ENCODE measurements at places on chromosomes 5 and 9.

DNA sequence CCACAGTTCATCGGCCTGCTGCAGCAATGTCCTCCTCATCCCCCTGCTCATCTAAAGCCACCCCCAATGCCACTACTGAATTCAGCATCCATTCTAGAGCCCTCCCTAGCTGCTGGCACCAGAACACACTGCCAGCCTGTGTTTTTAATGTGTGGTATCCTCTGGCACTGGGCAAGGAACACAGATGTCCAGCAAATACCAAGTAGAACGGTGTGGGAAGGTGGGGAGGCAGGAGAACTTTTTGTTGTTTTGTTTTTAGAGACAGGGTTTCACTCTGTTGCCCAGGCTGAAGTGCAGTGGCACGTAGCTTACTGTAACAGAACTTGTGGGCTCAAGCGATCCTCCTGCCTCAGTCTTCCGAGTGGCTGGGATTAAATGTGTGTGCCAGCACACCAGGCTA is 4.7 kb downstream of the HDHD3 start:
- DNase-seq: no peak

DNA sequence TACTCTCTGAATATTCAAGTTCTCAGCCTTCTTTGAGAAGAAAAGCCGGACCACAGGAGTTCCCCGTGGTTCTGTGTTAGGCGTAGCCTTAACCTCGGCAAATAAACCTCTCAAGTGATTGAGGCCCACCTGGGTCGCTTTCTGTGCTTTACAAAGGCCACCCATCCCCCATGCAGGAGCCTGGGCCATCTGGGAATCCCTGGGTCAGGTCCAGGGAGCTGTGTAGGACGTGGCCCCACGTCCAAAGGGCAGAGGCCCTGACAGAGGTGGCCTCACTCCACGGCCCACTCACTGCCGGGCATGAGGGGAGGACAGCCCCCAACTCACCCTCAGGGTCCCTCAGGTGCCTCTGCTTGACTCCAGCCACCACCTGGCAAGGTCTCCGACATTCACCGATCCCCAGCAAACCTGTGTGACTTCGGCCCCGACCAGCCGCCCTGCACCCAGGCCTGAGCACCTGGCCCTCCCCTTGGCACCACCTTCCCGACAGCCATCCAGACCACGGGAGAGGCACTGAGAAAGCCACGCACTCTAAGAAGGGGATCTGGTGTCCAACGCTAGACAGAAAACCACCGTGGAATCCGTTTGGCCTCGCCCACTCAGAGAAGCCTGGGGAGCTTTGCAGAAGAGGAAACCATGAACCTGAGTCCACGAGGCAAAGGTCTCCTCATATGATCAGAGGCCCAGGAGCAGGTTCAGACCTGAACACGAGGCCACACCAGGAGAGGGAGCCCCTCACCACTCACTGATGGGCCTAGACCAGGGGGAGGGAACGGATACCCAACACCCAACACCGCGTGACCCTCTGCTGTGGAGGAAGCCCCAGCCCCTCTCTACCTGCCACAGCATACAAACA is 4.5 kb downstream of the SLC12A7 start:
- no peak for DNase-seq

DNA sequence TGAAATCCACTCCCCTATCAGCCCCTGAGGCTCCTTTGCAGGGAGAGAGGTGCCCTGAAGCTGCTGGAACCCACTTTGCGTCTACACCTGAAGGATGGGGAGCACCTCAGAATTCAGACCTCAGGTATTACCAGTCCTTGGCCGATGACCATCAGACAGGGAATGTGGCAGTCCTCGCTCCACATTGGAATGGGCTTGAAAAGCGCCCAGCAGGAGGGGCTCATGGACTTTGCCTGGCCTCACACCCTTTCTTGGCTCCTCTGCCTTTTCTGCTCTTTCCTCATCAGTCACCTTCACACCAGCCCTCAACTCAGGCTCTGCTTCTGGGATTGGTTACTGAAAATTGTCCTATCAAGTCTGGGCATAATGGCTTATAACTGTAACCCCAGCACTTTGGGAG is 83.9 kb downstream of the BARX1 start:
- DNase-seq: no peak

DNA sequence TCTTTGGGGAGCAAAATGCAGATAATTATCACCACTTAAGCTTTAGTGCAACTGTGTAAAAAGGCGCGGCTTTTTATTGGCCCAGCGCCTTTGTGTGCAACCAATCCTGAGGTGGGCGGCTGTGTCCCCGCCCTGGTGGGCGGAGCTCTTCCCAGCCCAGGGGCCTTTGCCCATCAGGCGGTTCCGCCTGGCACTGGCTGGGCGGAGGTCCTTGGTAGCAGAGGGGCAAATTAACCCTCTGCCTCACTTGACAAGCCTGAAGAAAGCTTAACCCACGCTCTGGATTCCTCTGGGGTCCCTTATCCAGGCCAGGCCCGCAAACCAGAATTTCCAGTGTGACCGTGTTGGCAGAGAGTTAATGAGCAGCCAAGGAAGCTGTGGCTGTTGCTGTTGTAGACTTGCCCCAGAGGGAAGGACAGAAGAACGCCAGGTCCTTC is 12.8 kb upstream of the NIPAL4 start:
- no peak for DNase-seq

GRCh38 chr9:94002316-94003140 is 47.4 kb upstream of the BARX1 start:
- peak; percentile 63 for DNase-seq

GRCh38 chr9:37706290-37706689 is 47.3 kb upstream of the TRMT10B start:
- DNase-seq: no peak

GRCh38 chr5:1177826-1178528 is 23.4 kb upstream of the SLC6A19 start:
- DNase-seq: no peak

- DNase-seq: peak; percentile 75
Measured at GRCh38 chr9:3908731-3909130, 382.9 kb upstream of the RFX3 start.

DNA sequence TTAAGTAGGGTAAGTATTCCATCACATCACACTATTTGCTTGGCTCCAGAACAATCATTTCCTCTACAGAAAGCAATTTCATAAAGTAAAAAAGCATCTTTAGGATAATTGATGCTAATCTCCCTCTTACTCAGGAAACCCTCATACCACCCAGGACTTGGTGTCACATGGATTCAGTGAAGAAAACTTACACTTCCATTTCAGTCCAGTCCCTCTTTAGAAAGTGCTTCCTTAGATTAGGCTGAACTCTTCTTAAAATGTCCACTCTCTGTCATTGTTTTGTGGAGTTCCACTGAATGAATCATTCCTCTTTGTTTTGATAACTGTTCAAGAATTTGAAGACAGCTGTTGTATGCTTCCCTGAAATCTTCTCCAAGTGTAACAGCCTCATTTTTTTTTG is 144.0 kb upstream of the ZNF462 start:
- DNase-seq: no peak

DNA sequence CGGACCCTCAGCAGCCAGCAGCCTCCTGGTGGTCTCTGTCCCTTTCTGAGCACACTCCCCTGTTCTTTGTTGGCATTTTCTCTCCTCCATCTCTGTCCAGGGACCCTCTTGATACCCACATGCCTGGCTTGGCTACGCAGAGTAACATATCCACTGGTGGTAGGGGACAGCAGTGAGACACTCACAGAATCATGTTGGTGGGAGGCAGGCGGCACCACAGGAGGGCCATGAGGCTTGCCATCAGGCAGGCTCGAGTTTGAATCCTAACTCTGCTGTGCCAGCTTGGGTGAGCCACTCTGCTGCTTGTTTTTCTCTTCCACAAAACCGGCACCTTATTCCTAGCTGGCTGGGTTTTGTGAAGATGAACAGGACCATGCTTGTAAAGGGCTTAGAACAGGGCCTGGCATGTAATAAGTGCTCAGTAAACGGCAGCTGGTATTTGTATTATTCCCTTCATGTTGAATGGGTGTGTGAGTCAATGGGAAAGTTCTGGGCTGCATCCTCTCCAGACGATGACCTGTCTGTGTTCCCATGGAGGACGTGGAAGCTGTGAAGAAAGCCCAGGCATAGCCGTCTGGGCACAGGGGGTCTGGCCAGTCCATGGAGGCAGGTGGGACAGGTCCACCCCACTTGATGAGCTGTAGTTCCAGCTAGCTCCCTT is 2.3 kb downstream of the COL27A1 start:
- no peak for DNase-seq

DNA sequence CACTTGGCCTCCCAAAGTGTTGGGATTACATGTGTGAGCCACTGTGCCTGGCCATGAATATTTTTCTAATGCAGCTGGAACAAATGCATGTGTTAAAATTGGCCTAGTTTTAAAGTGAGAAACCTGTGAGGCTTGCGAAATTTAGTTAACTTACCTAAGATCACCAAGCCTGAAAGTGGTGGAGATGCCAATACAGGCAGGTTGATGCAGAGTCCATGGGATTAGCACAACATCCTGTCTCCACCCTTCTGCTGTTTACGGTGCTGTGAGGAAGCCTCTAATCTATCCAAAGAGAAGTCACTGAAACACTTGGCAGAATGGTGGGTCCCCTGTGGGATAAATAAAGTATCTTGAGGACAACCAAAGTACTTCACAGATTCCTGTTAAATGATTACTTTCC is 98.2 kb downstream of the PCSK5 start:
- DNase-seq: no peak

GRCh38 chr9:82457298-82457697 is 468.7 kb downstream of the SPATA31D1 start:
- DNase-seq: no peak

DNA sequence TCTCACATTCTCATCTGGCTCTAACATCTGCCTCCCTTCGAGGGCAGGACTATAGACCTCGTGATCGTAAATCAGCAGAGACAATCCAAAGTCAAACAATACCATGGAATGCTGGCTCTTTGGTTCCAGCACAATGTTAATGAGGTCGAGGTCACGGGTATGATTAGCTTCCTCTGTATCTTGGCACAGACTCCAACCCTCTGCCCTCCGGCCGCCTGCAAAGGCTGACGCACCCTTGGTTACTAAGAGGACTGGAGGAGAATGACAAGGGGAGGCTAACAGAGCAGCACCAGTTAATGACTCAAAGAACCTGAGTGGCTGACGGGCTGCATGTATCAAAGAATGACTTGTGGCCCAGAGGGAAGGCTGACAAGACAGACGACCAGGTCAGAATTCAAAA is 10.1 kb downstream of the LHFPL2 start:
- peak; percentile 97 for DNase-seq

DNA sequence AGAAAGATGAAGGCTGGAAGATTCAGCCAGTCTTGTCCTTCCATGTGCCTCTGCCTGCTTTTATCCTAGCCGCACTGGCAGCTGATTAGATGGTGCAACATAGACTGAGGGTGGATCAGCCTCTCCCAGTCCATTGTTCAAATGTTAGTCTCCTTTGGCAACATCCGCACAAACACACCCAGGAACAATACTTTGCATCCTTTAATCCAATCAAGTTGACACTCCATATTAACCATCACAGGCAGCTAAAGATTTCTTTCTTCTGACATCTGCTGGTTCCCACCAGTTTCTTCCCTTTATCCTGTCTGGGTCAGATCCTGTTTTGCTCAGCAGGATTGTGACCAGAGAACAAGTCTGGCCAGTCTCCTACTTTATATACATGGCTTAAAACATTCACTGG is 276.5 kb upstream of the TYRP1 start:
- DNase-seq: no peak

DNA sequence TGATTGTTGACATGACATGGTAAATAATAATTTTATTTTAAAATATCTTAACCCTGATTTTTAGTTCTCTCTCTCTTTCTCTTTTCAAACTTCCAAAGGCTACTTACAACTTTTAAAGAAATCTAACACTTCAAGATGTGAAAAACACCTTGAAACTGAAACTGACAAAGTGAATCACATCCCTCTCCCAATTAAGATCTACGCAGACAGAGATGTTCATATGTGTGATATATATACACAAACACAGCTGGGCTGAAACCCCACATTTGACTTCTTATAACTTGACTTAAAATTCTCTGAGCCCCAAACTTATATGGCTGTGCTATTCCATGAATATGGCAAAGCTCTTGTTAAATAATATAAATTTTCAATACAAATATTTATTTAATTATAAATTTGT is 261.2 kb upstream of the PTPRD start:
- no peak for DNase-seq

- DNase-seq: peak; percentile 38
Measured at GRCh38 chr5:58455480-58455879, 4.4 kb downstream of the PLK2 start.

GRCh38 chr5:172839669-172840431 is 5.8 kb downstream of the ERGIC1 start:
- peak; percentile 64 for DNase-seq

- peak; percentile 96 for DNase-seq
Measured at GRCh38 chr5:139104577-139105276, 93.4 kb downstream of the SIL1 start.

GRCh38 chr5:81525690-81526089 is 131.8 kb upstream of the ACOT12 start:
- DNase-seq: peak; percentile 47

DNA sequence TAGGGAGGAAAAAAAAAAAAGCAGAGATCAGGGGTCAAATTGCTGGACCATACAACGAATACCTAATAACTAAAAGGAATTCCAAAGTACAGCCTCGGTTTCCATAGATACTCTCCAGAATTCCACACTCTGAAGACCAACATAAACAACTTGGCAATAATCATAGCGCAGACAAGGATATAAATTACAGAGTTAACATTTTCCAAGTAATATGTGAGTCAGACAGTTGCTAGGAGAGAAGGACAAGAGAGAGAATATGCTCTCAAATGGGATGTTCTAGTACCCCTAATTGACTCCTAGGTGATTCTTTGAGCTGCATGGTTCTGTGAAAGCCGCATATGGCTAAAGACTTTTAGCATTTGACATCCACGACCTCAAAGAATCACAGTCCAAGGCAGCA is 165.2 kb downstream of the FRMD3 start:
- no peak for DNase-seq

DNA sequence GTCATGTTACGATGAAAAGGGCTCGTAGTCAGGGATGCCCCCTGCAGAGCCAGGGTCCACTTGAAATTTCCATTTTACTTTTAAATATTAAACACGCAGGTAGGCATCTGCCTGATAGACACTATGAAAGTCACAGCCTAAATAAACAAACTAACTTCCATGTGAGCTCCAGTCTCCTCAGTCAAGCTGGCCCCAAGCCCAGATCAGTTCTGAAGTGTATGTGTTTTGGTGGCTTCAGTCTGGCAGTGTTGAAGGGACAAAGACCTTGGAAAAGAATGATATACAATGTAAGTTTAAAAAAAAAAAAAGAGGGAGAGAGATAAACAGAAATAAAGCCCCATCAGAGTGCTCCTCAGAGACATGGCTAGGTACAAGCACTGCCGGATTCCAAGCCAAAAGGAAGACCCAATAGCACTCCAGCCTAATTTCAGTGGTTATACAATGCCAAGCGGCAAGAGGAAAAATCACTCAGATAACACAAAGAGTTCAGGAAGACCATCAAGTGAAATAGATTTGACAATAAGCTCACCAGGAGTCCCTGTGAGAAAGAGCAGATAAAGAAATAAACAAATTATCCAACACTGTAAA is 181.0 kb downstream of the BNC2 start:
- no peak for DNase-seq

- no peak for DNase-seq
Measured at GRCh38 chr9:72394066-72394465, 29.1 kb upstream of the ZFAND5 start.

- no peak for DNase-seq
Measured at GRCh38 chr5:137440795-137441194, 58.3 kb downstream of the SPOCK1 start.

GRCh38 chr5:94777056-94777880 is 158.8 kb downstream of the SLF1 start:
- DNase-seq: peak; percentile 13

Measured in fibroblast of the aortic adventitia (primary cell).